LHCN-M2 (cell line): ENCODE measurements at places on chromosomes 5 and 9.

DNA sequence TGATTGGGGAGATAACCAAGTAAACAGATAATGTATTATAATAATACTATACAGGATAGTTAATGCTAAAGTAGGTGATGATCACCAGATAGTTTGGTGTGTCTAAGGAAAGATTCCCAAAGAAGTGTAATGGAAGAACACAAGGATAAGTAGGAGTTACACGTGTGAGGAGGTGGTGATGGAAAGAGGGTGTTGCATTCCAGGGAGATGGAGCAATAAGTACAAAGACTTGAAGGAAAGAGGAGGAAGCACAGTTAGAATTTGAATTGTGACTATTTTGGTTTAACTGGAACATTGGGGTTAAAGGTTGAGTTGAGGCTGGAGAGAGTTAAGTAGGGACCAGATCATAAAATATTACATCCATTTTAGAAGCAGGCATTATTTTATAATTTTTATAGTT lies 76.9 kb downstream of the IPO11 start:
- peak; percentile 32 for DNase-seq

- DNase-seq: no peak
Observed at GRCh38 chr5:82670692-82671091, 392.5 kb upstream of the RPS23 start.

DNA sequence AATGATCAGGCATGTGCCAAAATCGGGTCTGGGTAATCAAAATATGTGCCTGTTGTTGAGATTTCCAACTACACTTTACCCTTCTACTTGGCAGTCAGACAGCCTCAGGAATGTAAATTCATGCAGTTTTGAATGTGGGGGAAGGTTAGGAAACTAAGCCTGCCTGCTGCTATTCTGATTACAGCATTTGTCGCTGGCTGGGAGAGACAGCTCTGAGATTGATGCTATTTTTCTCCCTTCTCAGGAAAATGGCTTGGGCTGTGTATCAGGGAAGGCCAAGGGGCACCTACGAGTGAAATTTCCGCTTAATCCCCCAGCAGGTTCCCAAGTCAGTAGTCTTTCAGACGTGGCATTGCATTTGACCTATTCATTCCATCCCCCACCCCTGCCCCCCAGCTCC lies 3.6 kb upstream of the RGS7BP start:
- DNase-seq: no peak

DNA sequence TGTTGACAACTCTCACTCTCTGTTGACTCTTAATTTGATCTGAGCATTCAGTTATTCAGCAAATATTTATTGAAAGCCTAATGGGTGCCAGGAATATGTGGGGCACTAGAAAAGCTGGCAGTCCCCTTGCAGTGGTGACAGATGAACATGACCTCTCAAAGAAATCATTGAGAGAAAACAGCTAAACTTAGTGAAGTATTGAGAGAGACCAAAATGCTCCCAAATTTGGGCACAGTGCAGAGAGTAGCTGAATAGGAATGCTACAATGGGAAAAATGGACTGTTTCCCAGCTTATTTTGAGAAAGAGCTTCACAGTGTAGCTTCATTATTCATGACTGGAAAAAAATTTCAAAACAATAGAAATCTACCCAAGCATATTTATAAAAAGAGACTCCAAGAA lies 257.9 kb downstream of the SGCD start:
- no peak for DNase-seq

- DNase-seq: no peak
Observed at GRCh38 chr5:50702615-50703366, 36.4 kb downstream of the PARP8 start.
